ENCODE measurements at places on chromosomes 3 and 15. TPM values are rescaled to one million over a fixed set of nuclear protein-coding genes. Genes with fewer than 3 reads are reported as not detected.

- no peak for DNase-seq
These were observed 16.7 kb downstream of the BLOC1S6 start for GRCh38 chr15:45603881-45604280.

GRCh38 chr3:73422571-73422970 lies 202.2 kb downstream of the PDZRN3 start:
- DNase-seq, result no peak

- no peak for DNase-seq
These were observed 9.1 kb downstream of the KCNMB2 start for GRCh38 chr3:178545337-178545736.

- no peak for DNase-seq
These were observed 6.7 kb downstream of the SUMF1 start for GRCh38 chr3:4460334-4460733.

- no peak for DNase-seq
These were observed 7.0 kb downstream of the EIF4A2 start for GRCh38 chr3:186790261-186790981.

The SEMA3B gene
- total RNA-seq, result 1.7 TPM

DNA sequence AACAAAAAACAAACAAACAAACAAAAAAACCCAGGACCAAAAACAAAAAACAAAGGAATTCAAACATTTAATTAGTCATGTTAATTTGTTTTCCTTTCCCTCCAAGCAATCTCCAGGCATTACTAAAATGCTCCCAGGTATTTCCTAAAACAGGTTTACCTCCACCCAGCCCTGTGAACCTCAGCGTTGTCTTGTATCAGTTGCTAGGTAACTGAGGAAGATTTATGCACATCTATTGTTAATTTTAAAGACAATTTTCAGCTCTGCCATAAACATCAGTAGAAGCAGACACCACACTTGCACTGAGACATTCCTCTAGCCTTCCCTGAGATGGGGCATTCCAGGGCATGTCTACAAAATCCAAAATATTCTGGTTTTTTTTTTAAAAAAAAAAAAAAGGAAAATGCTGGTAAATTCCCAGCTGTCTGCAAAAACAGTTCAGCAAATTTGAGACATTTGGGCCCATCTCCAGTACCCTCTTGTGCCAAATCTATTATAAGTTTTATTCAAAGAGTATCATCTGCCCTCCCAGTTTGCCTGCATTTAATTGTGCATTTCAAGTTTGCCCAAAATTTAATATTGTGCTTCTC lies 227.6 kb downstream of the ADAMTS9 start:
- no peak for DNase-seq

The AHSG gene
- total RNA-seq, result not detected

GRCh38 chr3:191740712-191741111 lies 279.7 kb downstream of the PYDC2 start:
- no peak for DNase-seq

- no peak for DNase-seq
These were observed 18.9 kb downstream of the MAGEL2 start for GRCh38 chr15:23628612-23629233.

DNA sequence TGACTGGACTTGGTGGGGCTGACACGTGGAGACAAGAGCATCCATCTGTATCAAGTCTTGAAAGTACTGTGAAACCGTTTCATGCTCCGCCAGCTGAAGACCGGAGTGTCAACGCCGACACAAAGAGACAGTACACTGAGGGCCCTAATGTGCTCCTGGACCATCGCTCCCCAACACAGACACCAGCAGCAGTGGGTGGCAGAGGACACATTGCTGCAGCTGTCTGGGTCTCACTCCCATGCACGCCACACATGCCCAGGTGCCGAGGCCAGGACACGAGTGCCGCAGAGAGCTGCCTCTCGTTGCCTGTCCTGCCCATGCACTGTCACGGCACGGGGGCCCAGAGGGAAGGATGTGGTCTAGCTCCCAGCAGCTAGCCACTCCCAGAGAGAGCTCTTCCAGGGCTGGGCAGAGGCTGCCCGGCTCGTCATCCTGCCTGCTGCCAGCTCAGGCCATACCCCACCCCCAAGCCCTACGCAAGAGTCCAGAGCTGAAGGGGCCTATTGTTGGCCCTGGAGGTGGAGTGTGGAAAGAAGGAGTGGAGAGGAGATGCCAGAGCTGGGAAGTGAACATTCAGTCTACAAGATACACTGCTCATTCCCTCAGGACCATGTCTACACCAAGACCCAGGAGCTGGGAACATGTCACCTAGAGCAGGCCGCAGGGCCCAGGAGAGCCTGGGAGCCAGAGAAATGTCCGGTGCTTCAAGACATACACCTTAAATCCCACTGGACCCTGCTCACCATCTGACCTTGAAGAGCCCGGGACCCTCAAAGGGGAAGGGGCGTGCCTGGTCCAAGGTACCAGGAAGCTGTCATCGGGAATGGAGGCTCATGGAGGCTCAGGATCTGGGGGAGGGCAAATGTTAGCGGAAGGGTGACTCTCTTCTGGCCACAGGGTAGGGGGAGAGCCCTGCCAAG lies 7.7 kb downstream of the TNK2 start:
- DNase-seq, result no peak

The VGLL3 gene
- total RNA-seq, result 0.36 TPM

GRCh38 chr3:127652246-127652995 lies 20.3 kb upstream of the ABTB1 start:
- DNase-seq, result peak; percentile 66

DNA sequence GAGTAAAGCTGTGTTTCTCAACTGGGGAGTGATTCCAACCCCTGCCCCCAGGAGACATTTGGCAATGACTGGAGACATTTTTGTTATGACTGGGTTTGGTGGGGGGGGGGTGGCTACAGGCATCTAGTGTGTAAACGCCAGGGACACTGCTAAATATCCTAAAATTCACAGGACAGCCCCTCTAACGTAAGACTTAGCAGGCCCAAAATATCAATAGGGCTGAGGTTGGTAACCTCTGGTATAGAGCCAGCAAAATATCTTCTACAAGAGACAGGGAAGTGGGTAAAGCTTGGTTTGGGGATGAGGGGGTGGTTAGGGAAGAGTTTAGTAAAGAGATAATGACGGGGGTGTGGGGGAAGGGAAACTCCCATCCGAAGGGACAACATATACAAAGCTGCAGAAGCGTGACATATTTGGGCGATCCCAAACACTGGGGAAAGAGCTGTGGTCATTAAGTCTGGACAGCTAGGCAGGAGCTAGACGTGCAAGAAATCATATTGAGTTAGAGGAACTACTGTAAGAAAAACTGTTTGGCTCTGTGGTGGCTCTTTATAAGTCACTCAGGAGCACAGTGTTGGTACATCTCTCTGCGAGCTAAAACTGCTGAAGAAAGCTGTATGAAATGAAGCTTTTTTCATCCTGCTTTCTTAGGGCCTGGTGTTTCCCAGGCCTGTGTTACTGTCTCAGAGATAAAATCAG lies 697 bp upstream of the TRIM69 start:
- no peak for DNase-seq

The HYAL1 gene
- total RNA-seq, result 1.6 TPM

DNA sequence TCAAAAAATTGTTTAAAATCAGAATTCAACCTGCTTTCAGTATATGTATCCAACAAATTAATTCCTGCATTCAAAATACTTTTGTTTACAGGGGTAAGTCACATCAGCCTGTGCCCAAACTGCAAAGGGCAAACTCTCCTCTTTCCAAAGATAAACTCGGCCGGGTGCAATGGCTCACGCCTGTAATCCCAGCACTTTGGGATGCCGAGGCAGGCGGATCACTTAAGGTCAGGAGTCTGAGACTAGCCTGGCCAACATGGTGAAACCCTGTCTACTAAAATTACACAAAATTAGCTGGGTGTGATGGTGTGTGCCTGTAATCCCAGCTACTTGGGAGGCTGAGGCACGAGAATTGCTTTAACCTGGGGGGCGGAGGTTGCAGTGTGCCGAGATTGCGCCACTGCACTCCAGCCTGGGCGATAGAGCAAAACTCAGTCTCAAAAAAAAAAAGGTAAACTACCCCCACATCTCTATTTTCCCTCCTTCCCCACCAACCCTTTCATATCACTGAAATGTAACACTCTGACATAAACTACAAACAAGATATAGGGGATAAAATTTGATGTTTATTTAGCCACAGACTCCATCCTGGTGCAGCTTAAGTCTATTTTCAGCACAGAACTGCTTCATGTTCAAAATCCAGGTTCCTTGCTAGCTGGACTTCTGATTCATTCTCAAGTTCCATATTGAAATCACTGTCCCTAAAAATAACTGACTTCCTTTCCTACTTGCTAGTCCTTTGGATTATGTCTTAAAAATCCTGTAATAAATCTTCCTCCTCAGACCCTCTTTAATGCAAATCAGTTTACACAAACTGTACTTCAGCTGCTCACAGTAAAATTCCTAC lies 15.4 kb downstream of the UBP1 start:
- DNase-seq, result no peak

GRCh38 chr3:163468531-163469335 lies 1609.6 kb downstream of the SI start:
- no peak for DNase-seq

DNA sequence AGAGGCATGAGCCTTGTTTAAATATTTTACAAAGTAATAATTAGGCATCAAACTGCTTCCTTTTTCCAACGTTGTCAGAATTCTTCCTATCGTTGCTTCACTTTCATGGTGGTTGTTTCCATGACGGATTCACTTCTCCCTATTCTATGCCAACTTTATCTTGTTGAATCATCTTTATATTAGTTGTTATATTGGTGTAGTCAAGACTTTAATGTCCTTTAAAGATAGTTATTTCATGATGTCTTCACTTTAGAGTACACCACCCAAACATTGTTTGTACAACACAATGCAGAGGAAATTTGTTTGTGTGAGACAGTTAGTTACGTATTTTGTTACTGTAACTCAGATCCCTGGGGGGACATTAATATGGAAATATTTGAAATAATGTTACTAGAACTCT lies 61.9 kb downstream of the CRYBG3 start:
- no peak for DNase-seq

GRCh38 chr15:39586387-39587095 lies 5.7 kb downstream of the THBS1 start:
- DNase-seq, result no peak

- DNase-seq, result no peak
These were observed 5.2 kb downstream of the FOXB1 start for GRCh38 chr15:60009124-60009960.

The DENND4A gene
- 17.1 TPM for total RNA-seq

The ANKRD63 gene
- total RNA-seq, result not detected

DNA sequence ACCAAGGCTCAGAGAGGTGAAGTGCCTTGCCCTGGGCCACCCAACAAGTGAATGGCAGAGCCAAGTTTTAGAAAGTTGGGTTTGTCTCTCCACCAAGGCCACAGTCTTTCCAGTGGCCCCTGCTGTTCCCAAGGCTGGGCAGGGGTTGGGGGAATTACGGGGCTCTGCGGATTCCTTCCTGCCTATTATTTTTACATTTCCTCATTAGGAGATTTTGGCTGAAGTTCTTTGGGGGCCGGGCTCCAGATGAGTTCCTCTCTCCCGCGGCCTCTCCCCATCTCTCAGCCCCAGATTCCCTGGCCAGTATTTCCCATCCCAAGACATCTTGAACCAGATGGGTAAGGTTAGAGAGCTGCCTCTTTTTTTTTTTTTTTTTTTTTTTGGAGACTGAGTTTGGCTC lies 44.0 kb upstream of the SMAD6 start:
- DNase-seq, result no peak
